ENCODE measurements at places on chromosomes 1 and 21.

DNA sequence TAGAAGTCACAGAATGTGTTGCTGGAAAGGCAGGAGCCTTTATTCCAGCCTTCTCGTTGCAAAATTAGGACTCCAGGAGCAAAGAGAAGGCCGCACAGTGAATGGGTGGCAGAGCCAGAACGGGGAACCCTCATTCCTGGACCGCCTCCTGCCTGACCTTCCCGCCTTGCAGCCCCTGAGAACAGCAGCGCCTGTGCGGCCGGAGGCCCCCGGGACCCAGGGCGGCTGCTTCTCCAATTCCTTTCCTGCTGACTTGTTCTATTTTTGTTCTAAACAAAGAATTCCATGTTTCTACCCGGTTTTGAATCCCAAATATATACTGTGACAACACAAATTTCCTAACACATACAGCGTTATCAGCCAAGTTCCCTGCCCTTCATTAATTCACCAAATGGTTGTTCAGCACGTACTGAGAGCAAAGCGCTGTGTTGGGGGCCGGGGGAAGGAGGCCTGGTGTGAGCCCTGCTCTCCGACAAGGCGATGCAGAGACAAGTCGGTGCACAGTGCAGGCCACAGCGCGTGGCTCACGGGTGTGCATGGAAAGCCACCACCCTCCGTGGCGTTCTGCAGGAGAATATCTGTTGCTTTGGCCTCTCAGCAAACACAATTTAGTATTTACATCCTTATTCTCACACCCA is 31.9 kb upstream of the COL6A2 start:
- DNase-seq, result no peak

DNA sequence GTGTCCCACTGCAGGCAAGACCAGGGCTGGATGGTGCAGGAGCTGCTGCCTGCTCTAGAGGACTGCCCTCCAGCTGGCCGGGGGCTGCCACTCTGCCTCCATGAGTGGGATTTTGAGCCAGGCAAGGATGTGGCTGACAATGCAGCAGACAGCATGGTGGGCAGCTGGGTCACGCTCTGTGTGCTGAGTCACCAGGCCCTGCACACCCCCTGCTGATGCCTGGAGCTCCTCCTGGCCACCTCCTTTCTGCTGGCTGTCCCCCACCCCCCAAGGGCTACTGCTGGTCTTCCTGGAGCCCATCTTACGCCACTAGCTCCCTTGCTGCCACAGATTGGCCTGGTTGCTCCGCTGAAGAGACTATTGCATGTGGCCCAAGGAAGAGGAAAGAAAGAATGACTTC is 3.9 kb upstream of the ZSCAN20 start:
- no peak for DNase-seq

- no peak for DNase-seq
Measured at GRCh38 chr1:230124186-230125128, 57.4 kb downstream of the GALNT2 start.

GRCh38 chr1:18041685-18042355 is 65.8 kb upstream of the IGSF21 start:
- DNase-seq, result no peak

DNA sequence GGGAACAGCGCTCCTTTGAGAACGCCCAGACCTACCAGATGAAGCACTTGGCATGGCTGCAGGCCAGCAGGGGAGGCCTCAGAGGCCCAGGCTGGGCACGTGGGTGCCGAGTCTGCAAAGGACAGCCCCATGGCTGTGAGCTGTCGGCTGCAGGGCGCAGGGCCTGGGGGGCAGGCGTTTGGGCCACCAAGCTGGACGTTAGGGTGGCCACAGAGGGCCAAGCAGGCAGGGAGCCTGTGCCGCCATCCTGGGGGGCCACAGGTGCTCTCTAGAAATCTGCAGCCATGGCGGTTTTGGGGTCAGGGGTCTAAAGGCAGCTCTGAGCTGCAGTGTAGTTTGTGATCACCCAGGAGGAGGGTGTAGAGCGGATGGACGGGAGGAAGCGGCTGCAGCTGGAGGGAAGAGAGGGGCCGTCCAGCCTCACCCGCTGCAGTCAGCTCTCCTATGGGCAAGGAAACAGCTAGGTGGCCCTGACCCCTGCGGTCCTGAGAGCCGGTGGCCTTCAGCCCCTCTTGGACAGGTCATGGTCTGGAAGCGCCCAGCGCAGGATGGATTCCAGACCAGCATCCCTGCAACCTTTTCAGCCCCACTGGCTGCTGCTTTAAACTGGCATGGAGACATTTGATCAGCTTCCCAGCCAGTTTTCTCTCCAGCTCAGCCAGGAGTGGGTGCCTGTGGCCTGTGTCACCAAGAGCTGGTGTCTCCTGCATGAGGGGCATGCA is 11.0 kb downstream of the IBA57 start:
- DNase-seq, result no peak
